Left lung (tissue), 14 donors: ENCODE measurements at places on chromosomes 12 and 14. TPM values are rescaled to one million over a fixed set of nuclear protein-coding genes. Genes with fewer than 3 reads are reported as not detected.

SERPINA5 gene
- 0.26 TPM for polyA plus RNA-seq

ABHD12B gene
- 0.68 TPM for polyA plus RNA-seq

GPRC5D gene
- polyA plus RNA-seq = 0.86 TPM

CRACR2A gene
- 4.7 TPM for polyA plus RNA-seq

CLEC4A gene
- polyA plus RNA-seq = 2.6 TPM

CDC42BPB gene
- polyA plus RNA-seq = 76.0 TPM

VRTN gene
- not detected for polyA plus RNA-seq

LALBA gene
- polyA plus RNA-seq = not detected

SLC17A8 gene
- 4.0 TPM for polyA plus RNA-seq

CFAP73 gene
- 3.6 TPM for polyA plus RNA-seq

ZNF26 gene
- polyA plus RNA-seq = 18.6 TPM

CFAP251 gene
- polyA plus RNA-seq = 10.4 TPM

ITGB7 gene
- polyA plus RNA-seq = 2.8 TPM

APEX1 gene
- 342 TPM for polyA plus RNA-seq

MYH6 gene
- 0.04 TPM for polyA plus RNA-seq

SAMD15 gene
- polyA plus RNA-seq = 4.7 TPM

OR4N2 gene
- polyA plus RNA-seq = not detected

DPPA3 gene
- polyA plus RNA-seq = not detected

TM9SF1 gene
- polyA plus RNA-seq = 37.3 TPM
